T-helper 2 cell treated with Interferon-gamma antibody and Interleukin-4, amounts not matched to agents 5 μg/mL and 100 μg/mL, for 36 hours (primary cell): ENCODE measurements at places on chromosomes 7 and 10.

DNA sequence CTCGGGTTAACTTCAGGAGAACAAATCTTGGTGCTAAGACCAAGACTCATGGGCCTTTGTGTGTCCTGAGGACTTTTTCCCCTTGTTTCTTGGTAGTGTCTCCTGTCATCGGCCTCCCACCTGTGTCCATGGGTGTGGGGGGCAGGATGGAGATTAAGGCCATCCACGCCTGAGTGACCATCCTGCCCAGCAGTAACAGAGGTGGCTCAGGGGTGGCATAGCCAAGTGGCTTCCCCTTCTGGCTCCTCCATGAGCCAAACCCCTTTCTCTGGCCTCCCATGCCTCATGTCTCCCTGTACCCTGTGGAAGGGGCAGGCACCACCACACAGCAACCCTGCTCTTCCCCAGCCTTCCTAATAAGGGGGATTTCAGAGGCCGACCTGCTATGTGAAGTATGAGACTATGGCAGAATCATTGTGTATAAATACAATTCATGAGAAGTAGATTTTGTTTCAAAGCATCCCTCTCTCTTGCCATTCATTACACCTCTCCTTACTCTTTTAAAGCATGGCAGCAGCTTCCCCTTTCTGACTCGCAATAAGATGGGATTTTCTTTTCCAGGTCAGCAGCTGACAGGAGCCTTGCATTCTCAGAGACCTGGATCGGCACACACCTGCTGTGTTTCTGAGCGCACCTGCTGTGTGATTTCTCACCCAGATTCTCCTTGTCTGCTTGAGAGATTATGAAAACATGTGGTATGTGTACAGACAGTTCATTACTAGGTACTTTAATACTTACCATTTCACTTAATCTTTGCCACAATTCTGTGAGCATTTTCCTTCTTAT is 102.5 kb downstream of the XPNPEP1 start:
- DNase-seq = no peak

- DNase-seq = no peak
Measured at GRCh38 chr10:125990974-125991373, 94.6 kb downstream of the FANK1 start.

DNA sequence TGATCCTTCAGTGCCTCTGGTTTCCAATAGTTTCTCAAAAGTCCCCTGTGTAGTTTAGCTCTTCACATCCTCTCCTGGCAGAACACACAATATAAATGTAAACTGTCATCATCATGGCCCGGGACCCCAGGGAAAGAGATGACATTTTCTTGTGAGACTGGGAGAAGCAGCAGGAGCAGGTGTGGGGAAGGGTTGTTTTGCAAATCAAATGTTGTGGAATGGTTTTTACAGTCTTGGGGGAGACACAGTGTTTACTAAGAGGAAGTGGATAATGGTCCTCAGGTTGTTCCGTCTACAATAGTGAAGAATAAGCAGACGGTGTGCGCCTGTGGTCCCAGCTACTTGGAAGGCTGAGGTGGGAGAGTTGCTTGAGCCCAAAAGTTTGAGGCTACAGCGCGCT is 159.1 kb downstream of the SEC23IP start:
- no peak for DNase-seq

GRCh38 chr10:8444630-8445029 is 390.1 kb downstream of the GATA3 start:
- DNase-seq = no peak

- no peak for DNase-seq
Measured at GRCh38 chr7:69968969-69969556, 370.8 kb downstream of the AUTS2 start.

DNA sequence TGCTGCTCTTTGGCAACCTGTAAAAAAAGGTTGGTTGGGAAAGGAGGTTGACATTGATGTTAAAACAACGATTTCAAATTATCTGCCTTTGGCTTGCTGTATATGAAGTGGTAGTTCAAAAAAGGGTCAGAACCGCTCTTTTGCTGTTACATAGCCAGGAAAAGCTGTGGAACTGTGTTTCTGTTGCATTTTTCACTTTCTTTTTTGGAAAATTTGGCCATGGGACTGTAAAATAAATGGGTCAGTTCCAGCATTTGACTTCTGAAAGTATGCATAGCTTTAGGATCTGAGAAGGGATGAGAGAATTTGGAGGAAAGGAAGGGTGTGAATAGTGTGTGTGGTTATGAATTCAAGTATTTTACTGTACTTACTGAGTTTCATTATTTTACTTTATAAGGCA is 7.3 kb downstream of the AUTS2 start:
- no peak for DNase-seq

GRCh38 chr10:89351780-89352597 is 24.2 kb downstream of the IFIT3 start:
- DNase-seq = no peak

GRCh38 chr7:143979359-143979758 is 20.8 kb upstream of the OR6B1 start:
- DNase-seq = no peak

DNA sequence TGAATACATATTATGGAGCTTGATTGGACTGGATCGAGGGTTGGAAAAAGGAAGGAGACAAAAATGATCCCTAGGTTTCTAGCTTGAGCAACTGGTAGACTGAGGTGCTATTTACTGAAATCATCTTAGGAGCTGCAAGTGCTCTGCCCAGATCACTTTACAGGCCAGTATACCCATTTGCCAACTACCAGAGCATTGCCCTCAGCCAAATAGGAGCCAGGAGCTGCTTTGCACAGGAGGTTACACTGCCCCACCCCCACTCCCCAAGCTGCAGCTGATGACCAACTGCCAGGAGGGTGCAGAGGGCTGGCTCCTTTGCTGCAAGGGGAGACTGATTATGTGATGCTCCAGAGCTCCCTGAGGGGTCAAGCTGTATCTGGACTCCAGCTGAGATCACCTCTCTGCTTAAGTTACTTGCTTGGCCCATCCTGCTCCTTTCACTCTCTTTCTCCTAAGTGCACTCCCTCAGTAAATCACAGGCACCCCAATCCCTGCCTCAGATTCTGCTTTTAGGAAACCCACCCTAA is 275.4 kb downstream of the ZEB1 start:
- no peak for DNase-seq

GRCh38 chr10:87618566-87619423 is 40.9 kb upstream of the PAPSS2 start:
- no peak for DNase-seq

DNA sequence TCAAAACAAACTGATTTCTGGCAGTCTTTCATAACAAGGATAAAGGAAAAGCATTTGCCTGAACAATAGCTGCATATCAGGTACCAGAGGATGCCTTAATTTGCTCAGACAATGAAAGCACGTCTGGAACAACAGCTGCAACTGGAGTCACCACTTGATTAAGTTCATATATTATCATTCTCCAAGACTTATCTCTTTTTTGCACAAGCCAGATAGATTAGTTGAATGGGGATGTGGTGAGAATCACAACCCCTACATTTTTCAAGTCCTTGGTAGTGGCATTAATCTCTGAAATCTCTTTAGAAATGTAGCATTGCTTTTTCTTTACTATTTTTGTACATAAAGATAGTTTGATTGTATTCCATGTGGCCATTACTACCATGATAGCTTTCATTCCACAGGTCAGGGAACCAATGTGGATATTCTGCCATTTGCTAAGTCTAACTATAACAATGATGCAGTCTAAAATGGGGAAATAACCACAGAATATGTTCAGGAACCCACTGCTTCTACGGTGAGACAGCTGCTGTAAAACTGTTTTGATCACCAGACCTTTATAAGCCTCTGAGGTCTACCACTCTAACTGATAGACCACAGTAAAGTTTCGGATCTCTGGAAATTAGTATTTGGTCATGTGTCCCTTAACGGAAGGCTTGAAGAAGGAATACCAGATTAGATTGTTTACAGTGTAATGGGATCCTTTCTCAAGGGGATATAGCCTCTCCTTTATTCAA is 1176.2 kb downstream of the DNAJB9 start:
- no peak for DNase-seq

DNA sequence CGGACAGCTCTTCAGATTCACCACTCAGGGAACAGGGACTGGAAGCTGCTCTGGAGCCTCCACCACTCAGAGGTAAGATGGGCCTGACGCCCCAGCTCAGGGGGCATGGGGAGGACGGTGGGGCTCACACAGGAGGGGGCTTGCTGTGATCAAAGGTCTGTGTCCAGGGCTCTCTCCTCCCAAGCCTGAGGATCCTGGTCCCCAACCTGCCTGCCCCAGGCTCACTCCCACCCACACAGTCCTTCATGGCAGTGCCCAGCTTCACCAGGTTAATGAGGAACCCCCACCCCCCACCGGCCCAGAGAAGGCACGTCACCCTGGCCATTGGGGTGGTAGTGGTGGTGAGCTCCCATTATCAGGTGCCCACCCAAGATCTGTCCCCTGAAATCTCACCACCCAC is 926.7 kb upstream of the ZNF722 start:
- no peak for DNase-seq

DNA sequence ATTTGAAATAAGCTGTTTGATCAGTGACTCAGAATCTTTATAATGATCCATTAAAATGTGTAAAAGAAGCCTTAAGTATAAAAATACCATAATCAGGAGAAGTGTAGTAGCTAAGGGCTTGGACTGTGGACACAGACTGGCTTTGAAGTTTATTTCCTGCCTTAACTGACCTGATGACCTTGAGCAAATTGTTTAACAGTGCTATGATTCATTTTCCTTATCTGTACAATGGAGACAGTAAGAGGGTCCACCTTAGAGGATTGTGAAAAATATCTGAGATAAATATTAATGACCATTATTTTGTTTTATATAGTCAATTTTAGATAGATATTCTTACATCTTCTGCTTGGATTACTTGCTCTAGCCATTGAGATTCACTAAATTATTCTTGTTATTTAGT is 13.3 kb upstream of the RPA3 start:
- no peak for DNase-seq

DNA sequence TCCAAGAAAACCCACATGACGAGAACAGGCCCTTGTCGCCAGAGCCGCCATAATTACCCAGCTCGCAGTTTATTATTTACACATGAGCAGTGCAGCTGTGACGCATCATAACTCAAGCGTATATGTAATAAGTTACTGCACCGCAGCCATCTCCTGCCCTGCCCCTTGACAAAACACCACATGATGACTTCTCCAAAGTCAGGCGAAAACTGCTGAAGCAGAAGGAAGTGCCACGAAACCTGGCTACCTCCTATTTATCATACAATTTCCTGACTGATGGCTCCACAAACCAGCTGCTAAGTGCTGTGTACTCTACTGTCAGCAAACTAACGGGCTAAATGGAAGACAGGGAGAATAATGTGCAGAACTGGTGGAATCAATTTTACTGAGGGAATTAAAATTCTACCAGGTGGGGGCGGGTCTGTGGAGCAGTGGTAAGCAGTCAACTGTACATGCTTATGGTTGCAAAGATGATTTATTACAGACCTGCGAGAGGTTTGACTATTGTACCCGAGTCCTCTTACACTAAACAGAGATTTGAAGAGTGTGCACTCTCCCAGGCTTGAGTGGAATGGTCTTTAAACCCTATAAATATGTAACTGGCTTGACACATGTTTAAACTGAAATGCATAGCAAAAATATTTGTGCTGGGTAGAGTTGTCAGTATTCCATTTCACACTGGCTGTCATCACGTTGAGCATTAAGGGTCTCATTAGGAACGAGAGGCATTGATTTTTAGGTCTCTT is 156.0 kb downstream of the GLI3 start:
- no peak for DNase-seq

GRCh38 chr7:88147949-88148348 is 71.9 kb downstream of the SRI start:
- no peak for DNase-seq

GRCh38 chr7:65967361-65968155 is 14.5 kb downstream of the GUSB start:
- DNase-seq = no peak

DNA sequence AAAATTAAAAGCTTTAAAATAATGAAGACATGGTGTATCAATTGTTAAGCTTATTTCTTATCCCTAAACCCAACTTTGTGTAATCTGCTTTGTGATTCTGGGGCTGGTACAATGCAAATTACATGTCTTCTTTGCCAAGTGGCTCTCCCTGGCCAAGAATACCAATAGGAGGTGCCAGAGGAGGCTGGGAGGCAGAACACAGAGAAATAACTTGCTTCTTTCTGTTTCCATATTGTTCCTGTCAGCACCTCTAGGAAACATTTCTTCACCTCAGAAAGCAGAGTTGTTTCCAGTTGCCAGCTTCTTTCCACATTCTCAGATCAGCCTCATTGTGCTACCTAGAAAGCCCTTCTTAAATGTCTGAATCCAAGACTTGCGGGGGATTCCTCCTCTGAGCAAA is 174.4 kb downstream of the MDFIC start:
- DNase-seq = no peak

- DNase-seq = no peak
Measured at GRCh38 chr10:125101581-125101980, 58.8 kb downstream of the CTBP2 start.

GRCh38 chr7:50508471-50508943 is 56.7 kb downstream of the DDC start:
- DNase-seq = no peak

- DNase-seq = no peak
Measured at GRCh38 chr7:69622960-69623359, 24.7 kb downstream of the AUTS2 start.

DNA sequence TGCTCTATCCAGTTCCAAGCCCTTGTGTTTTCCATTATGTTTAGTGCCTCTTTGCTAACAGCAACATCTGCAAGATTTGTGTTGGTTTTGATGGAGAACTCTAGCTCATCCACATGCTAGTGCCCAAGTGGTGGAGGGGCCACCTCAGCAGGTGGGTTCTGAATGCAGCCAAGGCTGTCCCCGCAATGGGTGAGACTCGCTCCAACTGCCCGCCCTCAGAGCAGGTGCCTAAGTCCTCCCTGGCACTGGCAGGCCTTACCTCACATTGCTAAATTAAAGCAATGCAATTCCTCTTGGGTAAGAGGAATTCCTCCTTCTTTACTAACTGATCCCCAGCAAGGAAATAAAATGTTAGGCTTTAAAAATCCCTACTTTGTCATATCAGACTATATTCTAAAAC is 146.8 kb downstream of the ADCY1 start:
- no peak for DNase-seq

GRCh38 chr10:14748441-14748840 is 26.3 kb downstream of the FAM107B start:
- DNase-seq = no peak

GRCh38 chr10:124224331-124225028 is 131.1 kb upstream of the CHST15 start:
- no peak for DNase-seq

GRCh38 chr7:65966146-65966545 is 15.9 kb downstream of the GUSB start:
- no peak for DNase-seq

DNA sequence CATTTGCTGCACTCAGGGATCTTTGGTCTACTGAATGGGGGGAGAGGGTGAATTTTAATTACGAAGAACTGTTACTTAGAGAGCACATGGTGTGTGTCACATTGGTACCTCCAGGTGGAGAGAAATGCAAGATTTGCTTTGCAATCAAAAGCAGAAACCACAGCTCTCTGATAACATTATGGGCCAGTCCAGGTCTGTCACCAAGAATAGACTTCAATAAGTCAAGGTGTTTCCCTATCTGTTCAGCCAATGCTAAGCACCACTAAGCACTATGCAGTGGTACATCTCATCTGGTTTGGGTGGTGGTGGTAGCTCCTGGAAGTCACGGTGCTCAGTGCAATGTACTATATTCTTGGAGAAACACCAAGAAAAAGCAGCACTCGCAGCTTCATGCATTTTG is 119.6 kb upstream of the AFAP1L2 start:
- DNase-seq = no peak

- DNase-seq = no peak
Measured at GRCh38 chr7:116150588-116150987, 59.8 kb upstream of the TES start.

GRCh38 chr10:31876652-31877352 is 51.8 kb downstream of the ARHGAP12 start:
- no peak for DNase-seq
